ENCODE measurements at places on chromosomes 4 and X.

- no peak for DNase-seq
These were observed 21.5 kb downstream of the NAT8L start for GRCh38 chr4:2080429-2081300.

DNA sequence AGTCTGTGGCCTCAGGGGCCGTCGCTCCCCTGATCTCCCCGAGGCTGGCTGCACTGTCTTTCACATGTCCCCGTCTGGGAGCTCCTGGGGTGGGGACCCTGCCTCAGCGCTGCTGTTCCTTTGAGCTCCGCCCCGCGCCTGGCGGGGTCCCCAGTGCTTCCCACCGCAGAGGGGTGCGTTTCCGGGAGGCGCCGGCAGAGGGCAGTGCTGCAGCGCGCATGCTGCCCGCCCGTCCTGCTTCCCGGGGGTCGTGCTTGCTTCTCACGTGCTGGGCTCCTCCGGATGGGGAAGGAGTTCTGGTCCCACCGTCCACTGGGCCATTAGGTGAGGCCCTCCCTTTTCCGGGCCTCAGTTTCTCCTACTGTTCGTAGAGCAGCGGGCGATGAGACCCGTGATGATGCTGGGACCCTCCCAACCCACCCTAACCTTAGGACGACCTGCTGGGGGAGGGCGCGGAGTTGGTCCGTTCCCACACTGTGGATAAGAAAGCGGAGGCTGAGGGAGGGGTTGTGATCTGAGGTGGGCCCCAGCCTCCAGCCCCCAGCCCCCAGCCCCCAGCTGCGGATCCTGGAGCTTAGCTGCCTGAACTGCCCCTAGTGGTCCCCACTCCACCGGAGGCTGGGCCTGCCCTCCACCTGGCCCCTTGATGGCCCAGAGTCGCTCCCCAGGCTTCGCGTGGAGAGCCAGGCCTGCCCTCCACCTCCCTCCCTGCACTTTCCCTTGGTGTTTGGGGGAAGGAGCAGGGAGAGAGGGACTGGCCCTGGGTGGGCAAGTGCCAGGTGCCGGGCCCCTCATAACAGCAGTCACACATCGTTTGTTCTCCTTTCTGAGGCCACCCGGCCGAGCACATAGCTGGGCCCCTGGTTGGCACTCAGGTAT lies 15.3 kb downstream of the CPZ start:
- peak; percentile 37 for DNase-seq

DNA sequence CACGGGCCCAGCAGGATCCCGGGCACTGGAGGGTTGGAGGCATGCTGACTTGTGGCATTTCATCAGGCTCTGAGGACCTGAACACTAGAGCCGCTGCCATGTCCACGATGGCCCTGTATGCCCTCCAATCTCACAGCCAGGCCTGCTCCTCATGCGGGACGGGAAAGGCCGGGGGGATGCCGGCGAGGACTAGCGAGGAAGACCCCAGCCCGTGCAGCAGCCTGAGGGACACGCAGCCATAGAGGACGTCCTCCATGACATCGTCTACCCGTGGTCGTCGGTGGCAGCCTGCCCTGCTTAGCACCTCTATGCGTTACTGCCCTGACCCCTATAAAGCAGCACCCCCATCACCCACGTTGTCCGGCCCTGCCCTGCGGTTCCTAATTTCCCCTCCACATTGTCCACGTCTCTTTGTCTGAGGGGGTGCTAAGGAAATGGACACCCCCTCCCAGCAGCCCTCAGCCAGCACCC lies 32.6 kb downstream of the HMX1 start:
- DNase-seq: no peak

DNA sequence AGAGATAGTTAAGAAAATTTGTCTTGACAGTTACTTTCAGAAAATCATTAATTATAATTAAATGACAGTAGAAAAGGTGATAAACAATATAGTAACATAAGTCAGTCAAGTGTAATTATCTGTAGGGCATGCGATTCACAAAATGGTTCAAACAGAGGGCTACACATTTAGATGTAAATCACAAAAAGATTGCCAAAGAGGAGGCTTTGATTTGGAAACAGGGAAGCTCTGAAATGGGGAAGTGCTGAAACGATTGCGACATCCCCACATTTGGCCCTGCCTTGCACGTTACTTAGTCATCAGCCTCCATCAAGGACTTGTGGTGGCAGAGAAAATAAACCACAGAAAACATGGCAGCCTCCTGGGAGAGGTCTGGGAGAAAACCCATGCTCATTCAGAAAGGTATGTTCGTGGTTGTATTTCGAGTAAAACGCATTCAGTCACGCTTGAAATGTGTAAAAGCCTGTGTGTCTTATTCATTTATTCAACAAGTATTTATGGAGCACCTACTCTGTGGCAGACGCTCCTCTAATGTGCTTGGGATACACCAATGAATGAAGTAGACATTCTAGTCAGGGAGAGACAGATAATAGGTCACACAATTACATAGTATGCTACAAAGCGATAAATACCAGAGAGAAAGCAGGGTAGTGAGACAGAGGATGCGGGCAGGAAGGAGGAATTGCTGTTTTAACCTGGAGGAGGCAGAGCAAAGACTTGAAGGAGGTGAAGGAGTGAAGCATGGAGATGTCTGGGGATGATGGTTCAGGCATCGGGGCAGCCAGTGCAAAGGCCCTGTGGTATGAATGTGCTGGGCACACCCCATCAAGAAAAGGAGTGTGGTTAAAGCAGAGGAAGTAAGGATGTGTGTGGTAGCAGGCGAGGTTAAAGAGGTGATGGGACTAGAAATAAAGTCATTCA lies 7.8 kb downstream of the RBM47 start:
- DNase-seq: peak; percentile 99

- DNase-seq: no peak
These were observed 130.1 kb downstream of the PDE5A start for GRCh38 chr4:119498527-119498926.

- no peak for DNase-seq
These were observed 22.4 kb upstream of the IQCM start for GRCh38 chr4:149838036-149838435.

DNA sequence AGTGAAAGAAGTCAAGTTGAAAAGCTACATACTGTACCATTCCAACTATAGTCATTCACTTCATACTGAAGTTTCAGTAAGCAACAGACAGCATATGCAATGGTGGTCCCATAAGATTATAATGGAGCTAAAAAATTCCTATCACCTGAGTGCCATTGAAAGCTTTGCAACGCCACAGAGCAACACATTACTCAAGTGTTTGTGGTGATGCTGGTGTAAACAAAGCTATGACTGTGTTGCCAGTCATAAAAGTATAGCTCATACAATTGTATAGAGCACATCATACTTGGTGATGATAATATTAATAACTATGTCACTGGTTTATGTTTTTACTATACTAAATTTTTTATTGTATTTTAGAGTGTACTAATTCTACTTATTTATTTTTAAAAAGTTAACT lies 78.9 kb downstream of the NAF1 start:
- no peak for DNase-seq

DNA sequence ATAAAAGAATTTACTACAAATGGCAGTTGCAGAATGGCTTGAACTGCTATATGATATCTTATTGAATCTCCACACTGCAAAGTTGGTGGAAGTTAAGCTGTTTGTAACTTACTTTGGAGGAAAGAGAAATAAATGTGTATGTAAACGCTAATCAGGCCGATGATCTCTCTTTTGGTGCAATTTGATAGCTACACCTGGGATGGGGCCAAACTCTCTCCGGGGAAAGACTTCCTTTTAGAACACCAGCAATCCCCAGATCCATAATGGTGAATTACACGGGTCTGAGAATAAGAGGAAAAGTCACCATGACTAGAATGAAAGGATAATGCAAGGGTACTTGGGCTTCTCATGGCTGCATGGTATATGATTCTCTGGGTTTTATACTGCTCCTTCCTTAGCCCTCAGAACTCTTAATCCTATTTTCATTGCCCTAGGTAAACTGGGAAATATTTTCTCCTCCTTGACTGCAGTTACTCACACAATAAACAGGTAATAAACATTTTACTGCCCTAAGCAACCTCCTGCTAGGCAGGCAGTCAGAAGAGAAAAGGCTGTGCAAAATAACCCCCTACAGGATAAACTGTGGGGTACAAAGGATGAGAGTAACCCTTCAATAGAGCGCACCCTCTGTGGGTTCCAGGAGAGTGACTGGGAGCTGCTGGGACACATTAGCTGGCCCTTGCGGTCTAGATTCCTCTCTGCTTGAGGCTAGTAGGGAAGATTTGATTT lies 109.3 kb downstream of the MGST2 start:
- no peak for DNase-seq

DNA sequence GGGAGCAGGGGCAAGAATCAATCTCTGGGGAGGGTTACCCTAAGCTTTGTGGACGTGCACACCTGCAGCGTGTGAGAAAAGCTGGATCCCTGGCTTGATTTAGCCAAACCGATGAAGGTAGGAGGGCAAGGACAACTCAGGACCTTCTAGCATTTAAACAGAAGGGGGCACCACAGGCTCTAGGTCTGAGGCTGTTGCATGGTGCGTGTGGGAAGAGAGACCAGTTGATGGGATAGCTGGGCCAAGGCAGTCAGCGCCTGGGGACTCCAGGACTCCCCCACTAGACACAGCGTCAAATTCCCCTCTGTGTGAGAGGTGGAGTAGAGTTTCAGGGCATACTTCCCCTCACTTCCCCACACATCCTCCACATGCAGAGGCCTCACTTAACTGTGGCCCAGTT lies 4.3 kb downstream of the GABRQ start:
- DNase-seq: peak; percentile 19

Measured in KBM-7 (cell line).